ENCODE measurements at places on chromosomes 2 and 18.
A peak's percentile ranks its signal among the peaks of the same experiment; 100 is the strongest.

- no peak for DNase-seq
Observed at GRCh38 chr18:76538846-76539245, 43.8 kb upstream of the ZNF516 start.

DNA sequence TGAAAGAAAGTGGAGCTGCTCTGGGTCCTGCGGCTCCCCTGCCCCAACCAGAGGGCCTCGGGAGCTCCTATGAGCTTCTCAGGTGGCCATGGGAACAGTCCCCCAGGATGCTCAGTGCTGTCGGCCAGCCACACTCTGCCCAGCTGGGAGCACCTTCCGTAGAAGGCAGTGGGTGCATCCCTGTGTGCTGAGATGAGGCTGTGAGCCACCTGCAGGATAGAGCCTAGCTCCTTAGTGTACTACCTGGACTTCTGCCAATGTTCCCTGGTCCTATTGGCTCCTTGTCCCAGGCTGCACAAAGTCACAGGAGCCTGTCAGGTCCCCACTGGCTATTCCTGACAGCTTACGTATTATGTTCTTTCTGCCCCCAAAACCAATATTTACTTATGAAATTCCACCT is 16.1 kb downstream of the PRELID3A start:
- DNase-seq, result no peak

GRCh38 chr2:158529379-158530259 is 72.9 kb downstream of the PKP4 start:
- DNase-seq, result no peak

- DNase-seq, result no peak
Observed at GRCh38 chr18:76374330-76375281, 120.4 kb downstream of the ZNF516 start.

DNA sequence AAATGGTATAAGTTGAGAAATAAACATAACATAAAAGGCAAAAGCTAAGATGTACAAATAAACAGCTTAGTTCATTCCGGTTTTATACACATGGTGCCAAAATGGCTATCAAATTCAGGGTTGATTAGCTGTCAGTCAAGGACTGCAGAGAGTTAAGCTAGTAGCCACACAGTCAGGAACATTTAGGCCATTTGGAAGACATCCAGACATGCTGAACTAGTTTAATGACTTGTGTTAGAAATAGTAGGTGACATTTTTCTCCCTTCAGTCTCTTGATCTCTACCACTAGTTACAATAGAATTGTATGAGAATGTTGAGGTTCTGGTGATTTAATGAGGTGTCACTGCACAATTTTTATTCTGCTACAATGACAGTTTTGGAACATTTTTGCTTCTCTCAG is 394.4 kb upstream of the SPHKAP start:
- no peak for DNase-seq

DNA sequence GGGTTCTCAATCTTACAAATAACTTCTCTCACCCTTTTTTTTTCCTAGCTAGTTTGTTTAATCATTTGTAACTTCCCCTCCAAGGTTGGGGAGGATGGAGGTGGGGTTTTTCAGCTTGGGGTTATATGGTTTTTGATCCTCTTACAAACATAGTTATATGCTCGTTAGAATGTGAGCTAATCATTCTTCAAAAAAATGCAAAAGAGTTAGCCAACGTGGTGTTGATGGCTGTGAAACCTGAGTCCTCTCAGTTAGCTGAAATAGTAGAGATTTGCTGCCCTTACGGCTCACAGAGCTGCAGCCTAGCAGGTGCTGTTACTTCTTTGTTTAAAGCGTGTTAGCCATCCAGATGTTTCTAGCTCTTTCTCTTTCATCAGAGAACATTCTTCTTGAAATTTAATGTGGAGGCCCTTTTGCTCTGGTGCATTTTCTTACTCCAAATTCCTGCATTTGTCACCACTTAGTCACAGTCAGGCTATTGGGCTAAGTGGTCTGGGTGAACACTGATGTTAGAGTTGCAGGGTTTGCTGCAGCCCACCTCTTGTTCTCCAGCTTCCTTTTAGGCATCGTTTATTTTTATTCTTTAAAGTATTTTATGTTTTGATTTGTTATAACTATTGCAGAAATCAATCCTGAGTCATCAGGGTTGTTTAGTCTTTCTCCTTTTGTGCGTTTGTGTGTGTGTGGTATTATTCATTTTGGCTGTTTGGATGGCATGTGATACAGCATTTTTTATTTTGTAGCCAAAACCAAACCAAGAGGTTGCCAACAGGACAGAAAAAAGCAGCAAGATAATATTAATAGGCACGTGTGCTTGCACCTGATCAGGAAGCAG is 41.1 kb downstream of the LIMS1 start:
- DNase-seq, result no peak

DNA sequence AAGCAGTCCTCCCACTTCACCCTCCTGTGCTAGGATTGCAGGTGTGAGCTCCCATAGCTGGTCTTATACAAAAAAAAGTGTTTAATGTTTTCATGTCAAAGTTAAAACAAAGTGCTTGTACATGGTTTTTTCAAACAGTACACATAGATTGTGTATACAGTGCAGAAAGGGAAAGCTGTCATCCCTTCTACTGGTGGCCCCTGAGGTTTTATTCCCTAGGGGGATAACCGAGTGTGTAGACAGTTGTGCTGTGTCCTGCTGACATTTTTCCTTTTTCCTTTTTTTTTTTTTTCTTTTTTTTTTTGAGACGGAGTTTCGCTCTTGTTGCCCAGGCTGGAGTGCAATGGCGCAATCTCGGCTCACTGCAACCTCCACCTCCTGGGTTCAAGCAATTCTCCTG is 10.8 kb downstream of the TUBB6 start:
- DNase-seq, result no peak

DNA sequence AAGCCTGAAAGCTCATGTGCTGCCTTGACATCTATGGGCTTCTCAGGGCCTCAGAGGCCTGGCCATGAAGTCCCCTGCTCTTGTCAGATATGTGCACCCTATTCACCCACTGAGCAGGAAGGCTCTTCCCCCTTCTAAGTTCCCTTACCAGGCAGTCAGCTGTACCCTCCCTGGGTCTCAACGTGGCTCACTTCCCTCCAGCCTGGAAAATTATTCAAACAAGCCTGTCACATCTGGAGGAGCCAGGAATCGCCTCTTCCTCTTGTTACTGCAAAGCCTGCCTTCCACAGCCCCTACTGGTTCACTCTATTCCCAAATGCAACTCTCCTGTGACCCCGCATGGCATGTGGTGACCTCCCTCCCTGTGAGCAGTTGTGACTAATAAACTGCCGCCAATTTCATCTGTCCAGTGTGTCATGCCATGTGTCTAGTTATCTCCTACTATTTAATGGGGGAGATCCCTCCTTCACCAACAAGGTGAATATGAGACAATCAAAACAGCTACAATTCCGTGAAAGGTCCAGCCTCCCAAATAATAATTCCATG is 8.4 kb upstream of the SERPINB8 start:
- DNase-seq, result no peak

GRCh38 chr2:25376750-25377621 is 35.3 kb upstream of the DNMT3A start:
- DNase-seq, result peak; percentile 89

DNA sequence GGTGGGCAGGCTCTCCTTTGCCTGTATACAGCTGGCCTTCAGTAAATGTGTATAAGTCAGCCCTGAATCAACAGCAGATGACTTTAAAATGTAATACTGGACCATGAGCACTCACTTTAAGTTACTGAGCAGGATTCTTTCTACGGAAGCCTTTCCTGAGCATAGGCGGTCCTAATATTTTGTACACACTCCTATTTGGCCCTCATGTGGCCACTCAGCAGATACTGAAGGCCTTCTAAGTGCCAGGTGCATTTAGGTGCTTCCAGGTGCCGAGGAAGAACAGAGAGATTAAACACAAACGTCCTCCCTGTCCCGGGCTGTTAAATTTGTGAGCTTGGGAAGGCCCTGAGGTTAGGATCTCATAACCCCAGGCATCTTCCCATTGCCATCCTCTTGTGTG is 27.0 kb downstream of the UXS1 start:
- DNase-seq, result no peak

GRCh38 chr2:178928077-178928476 is 120.9 kb upstream of the TTN start:
- no peak for DNase-seq

DNA sequence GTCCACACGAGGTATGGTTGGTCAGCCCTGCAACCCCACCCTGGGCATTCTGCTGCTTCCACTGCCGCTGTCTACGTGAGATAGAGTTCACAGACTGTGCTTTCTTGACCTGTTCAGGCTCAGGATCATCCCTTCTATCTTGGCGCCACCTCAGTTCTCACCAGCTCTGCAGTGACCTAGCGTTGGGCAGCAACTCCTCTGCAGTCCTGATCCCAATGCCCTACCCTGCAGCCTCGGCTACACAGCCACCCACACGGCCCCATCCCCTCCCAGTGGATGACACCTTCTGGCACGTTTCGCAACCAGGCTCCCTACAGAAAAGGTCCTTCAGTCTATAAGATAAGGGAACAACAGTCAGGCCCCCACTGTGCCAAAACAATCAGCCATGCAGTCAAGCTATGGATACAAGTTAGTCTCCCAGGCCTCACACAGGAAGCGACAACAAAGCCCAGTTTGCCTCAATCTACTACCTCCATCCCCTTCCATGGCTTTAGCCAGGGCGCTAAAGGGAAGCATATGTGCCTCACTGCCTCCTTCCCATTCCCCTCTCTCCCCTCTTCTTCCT is 317.9 kb upstream of the PKDCC start:
- no peak for DNase-seq

DNA sequence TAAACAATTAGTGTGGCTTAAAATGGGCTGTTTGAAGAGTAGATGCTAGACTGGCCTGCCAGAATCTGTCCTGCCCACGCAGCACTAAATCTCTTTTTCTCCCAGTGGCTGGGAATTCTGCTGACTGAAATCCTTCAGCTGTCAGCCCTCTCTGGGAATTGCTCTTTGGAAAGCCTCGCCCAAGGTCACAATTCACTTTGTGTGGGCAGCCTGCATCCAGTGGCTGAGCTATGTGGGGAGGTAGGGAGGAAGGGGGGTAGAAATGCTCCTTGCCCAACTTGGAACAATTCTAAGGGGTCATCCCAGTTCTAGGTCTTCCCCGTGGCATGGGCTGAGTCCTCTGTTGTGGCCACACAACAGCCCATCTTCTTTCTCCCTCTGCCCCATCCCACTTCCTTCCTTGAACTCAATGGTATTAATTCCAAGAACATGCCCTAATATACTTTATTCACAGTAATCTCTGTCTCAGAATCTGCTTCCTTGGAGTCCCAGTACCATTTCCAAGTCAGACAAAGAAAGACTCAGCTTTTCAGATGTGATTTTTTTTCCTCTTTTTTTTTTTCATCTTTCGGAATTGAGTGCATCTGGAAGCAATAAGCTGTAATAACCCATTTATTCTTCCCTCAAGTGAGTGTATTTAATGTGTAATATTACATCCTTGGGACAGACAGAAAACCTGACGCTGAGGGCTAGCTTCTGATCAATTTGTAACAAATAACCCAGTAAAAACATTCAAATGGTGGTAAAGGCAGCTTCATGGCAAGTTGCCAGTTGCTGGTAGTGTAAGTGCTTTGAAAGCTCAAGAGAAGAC is 189.4 kb downstream of the GPD2 start:
- no peak for DNase-seq

DNA sequence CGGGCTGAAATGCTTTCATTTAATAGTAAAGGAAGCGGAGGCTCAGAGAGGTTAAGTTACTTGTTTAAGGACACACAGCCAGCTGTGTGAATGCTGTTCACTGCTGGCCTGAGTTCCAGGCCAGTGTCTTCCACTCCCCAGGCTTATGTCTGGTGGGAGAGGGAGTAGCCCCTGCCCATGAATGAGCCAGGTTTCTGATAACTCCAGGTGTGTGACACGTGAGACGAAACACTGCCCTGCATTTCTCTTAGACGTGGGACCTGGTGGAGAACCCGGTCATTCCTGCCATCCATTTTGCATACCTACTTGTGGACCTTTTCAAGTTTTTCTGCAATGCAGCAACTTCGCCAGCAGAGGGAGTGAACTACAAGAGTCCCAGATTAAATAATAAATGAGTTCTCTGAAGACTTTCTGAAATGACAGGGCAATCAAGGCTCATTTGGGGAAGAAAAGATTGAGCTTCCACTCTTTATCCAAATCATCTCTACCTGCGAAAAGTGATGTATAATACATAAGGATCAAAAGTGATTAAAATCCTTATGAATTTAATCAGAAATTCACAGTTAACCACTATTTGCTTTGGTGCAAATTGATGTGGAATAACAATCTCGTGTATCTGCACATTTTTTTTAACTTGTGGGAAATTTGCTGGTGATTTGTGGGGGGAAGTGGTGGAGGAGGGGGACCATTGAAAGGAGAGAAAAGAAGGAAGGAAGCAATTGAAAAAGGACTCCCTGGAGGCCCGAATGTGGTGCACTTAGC is 79.4 kb upstream of the ASB18 start:
- DNase-seq, result peak; percentile 52

- DNase-seq, result no peak
Observed at GRCh38 chr2:118523761-118524160, 323.7 kb downstream of the EN1 start.

- no peak for DNase-seq
Observed at GRCh38 chr18:26051843-26052242, 38.6 kb downstream of the SS18 start.

GRCh38 chr2:230473378-230473777 is 57.4 kb downstream of the SP100 start:
- DNase-seq, result no peak

DNA sequence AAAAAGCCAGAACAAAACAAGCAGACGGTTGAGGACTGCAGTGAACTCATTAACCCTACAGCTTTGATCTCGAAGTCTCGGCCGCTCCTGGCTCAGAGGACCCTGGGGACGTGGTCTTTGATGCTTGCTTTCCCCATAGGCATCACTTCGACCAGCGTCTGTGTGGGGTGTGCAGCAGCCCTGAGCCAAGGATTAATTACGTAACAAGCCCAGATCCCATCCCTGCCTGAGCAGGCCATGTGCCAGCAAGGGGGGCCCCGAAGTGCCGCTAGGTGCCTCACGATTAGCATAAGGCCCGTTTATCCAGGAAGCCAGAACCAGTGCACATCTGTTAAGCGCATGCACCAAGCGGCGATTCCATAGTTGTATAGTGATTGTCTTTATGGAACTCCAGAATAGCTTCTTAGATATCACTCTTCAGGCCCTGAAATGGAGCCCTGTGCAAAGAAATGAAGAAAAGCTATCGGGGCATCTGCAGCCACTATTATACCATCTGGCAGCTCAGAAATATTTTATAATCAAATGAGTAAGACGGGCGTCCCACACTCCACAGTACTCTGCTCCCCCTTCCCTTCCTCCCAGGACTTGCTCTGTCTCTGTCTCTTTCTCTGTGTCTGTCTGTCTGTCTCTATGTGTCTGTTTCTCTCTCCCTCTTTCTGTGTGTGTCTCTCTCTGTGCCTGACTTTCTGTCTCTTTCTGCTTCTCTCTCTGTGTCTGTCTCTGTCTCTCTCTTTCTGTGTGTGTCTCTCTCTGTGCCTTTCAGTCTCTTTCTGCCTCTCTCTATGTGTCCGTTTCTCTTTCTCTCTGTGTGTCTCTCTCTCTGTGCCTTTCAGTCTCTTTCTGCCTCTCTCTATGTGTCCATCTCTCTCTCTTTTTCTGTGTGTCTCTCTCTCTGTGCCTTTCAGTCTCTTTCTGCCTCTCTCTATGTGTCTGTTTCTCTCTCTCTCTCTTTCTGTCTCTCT is 41.7 kb downstream of the HPCAL1 start:
- no peak for DNase-seq
